ENCODE measurements at places on chromosomes 6 and 20.

GRCh38 chr20:6767536-6768227 lies at the start of gene BMP2:
TSS of gene BMP2 (plus strand) at chr20:6767686. CDS start at chr20:6770127, 2,441 bp downstream.
- no peak for DNase-seq

DNA sequence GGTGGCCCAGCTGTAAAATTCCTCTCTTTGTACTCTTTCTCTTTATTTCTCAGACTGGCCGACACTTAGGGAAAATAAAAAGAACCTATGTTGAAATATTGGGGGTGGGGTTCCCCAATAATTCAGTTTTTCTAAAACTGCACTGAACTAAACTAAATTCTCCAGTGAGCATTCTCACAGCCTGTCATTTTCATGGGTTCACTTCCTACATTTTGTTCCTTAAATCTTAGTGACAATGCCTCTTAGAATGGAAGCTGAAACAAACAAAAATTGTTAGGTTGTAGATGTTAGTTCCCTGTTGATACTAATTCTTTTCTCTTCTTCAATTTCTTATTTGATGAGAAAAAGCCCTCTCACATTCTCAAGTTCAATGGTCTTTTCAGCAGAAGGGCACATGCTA lies 35.8 kb upstream of the IFNGR1 start:
- DNase-seq, result no peak

- DNase-seq, result peak; percentile 18
These were observed 580 bp downstream of the VEGFA start for GRCh38 chr6:43770372-43771209.

DNA sequence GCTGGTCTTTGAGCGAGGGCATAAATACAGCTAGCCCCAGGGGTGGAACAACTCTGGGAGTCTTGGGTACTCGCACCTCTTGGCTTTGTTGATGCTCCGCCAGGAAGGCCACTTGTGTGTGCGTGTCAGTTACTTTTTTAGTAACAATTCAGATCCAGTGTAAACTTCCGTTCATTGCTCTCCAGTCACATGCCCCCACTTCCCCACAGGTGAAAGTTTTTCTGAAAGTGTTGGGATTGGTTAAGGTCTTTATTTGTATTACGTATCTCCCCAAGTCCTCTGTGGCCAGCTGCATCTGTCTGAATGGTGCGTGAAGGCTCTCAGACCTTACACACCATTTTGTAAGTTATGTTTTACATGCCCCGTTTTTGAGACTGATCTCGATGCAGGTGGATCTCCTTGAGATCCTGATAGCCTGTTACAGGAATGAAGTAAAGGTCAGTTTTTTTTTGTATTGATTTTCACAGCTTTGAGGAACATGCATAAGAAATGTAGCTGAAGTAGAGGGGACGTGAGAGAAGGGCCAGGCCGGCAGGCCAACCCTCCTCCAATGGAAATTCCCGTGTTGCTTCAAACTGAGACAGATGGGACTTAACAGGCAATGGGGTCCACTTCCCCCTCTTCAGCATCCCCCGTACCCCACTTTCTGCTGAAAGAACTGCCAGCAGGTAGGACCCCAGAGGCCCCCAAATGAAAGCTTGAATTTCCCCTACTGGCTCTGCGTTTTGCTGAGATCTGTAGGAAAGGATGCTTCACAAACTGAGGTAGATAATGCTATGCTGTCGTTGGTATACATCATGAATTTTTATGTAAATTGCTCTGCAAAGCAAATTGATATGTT lies 19.2 kb downstream of the IRF4 start:
- no peak for DNase-seq

Measured in CD4-positive, alpha-beta T cell treated with Interleukin-6 at 100 ng/mL for 8 hours (primary cell).